ENCODE measurements at places on chromosomes 3 and 15.

GRCh38 chr3:25692341-25692740 is 27.6 kb upstream of the TOP2B start:
- no peak for DNase-seq

DNA sequence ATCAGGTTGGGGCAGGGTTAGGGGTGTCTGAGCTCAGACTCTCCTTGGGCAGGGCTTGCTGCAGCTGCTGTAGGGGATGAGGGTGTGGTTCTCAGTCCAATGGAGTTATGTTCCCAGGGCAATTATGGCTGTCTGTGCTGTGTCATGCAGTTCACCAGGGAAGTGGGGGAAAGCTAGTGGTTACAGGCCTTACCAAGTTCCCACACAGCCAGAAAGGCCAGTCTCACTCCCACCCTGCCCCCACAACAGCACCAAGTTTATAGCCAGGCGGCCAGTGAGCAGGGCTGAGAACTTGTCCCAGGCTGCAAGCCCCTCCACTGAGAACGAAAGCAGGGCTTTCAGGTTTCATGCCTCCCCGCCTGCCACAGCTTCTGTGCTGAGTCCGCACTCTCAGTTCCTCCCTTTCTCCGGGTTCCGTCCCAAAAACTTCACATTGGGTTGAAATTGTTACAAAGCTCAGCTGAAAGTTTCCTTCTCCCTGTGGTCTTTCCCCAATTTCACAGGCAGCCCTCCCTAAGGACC is 19.6 kb upstream of the CPOX start:
- DNase-seq, result no peak

GRCh38 chr3:184554461-184554860 is 7.1 kb upstream of the EPHB3 start:
- no peak for DNase-seq

- DNase-seq, result no peak
Observed at GRCh38 chr15:20353966-20354883, 187.4 kb downstream of the GOLGA6L6 start.

DNA sequence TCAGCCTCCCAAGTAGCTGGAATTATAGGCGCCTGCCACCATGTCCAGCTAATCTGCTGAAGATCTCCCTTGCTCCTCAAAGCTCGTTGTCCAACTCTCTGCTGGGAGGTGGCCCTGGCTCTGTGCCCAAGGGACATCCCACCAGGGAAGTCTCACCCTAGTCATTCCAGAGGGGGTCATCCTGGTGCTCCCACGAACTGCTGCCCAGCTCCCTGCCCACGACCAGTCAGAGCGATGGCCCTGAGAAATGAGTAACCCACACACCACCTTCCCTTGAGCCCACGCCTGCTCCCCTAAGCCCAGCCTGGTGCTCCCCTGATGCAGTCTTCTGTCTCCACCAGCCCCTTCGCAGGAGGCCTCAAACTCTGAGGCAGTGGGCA is 5.2 kb downstream of the KLHL25 start:
- no peak for DNase-seq

- no peak for DNase-seq
Observed at GRCh38 chr15:31197497-31198414, 96.2 kb upstream of the TRPM1 start.

DNA sequence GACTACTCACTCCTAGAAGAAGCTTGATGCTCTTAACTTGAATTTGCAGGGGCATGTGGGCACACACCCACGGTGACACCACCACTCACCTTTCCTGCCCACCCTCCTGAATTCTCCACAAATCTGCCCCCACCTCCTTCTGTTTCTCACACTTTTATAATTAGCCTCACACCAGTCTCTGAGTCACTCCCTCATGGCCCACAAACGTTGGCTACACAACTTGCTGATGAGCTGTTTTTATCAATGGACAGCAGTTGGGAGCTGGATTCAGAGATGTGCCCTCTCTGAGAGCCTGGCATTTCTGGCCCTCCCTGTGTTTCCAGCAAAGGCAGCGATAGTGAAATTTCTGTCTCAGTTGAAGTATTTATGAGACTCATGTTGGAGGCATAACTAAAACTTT is 1.3 kb downstream of the COLQ start:
- DNase-seq, result no peak

DNA sequence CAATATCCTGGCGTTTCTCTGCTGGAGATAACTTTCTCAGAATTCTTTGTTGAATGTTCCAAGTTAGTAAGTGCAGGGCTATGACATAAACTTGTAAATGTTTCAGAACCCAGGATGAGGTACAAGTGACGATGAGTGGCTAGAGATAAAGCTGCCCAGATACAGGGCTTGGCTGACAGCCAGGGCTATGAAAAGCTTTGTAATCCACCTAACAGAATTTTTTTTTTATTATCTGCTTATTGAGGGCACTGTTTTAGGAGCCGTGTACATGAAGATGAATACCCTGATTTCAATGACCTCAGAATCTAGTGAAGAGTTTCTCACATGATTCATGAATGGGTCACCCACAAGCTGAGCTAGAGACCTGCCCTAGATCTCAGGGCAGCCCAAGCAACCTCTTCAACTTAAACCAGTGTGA is 431.4 kb downstream of the DIPK2A start:
- no peak for DNase-seq

DNA sequence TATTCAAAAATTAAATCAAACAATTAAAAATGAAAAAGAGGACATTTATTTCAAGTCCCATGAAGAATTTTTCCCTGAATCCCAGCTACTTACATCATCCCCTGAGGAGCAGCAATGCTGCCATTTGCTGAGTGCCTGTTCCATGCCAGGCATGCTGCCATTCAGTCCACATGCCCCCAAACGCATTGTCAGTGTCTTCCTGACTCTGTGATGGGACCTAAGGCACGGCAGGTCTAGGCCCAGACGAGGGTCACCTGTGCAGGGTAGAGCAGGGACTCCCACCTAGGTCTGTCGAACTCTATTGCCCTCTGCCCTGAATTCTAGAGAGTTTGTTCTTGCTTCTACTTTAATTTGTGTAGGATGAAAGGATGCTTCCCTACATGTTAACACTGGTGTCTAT is 7.0 kb downstream of the PSTPIP1 start:
- DNase-seq, result no peak

- no peak for DNase-seq
Observed at GRCh38 chr15:70254311-70254869, 156.7 kb upstream of the TLE3 start.

DNA sequence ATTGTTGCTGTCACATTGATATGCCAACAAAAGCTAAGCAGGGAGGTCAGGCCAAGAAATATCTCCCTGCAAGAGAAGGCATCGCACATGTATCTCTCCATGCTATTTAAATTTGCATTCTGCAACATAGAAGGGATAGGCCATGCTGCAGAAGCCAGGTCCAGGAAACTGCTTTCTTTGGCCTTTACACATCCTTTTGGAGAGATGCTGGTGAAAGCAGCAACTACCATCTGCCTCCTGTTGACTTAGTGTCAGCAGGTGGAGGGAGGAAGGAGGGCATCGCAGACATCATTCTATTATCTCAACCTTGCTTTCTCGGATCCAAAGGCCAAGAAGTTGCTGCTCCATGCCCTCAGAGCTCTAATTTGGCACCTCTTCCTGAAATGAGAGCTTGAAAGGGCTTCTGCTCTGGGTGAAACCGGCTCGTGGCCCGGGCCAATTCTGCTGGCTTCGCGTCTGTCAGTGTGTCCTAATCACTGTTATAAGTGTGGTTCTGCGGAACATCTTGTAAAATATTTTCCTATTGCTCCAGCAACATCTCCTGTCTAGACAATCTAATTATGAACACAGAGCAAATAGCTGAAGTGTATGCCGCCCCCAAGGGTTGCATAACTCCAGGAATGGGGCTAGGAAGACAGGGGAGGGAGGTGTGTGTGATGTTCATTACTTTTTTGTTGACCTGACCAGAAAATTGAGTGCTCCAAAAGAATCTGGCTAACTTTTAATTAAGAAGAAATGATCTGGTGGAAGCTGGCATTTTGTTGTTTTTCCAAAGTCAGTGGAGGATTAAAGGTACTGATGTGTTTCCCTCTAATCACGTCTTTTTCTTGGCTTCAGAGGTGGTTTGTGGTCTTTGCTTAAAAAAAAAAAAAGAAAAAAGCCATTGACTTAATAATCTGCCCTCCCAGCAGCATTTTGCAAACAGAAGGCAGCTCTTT is 89.1 kb downstream of the TPRG1 start:
- peak; percentile 29 for DNase-seq

DNA sequence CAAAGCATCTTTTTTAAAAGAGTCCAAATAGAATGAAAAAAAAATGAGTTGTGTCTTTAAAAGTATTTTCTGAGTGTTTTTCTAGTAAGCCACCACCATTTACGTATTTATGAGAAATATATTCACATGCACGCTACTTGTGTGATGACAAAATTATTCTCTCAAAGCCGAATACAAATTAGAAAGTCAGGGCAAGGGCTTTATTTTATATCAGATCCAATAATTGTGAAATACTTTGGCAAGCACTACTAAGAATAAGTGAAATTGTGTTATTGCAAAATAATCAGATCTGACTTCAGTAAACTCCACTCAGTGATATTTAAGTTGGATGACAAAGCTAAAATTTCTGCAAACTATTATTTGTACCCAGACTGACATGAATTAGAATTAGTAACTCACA is 589.3 kb upstream of the KCNMB2 start:
- DNase-seq, result no peak

DNA sequence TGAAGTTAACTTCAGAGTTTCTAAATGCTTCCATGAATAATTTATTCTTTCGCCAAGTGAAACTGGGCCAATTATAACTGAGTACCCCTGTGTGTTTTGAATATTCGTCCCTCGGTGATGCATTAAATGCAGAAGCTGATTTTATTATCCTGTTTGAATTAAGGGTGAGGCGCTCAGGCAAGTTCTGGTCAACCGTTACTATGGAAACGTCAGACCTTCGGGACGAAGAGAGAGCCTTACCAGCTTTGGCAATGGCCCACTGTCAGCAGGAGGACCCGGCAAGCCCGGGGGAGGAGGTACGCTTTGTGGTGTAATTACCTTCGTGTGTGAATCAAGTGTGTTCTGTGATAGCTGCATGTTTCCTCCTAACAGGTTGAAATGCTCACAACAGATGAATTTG is 239.8 kb downstream of the ITPR1 start:
- DNase-seq, result no peak

- DNase-seq, result no peak
Observed at GRCh38 chr3:10496121-10496863, 9.1 kb downstream of the ATP2B2 start.

- DNase-seq, result no peak
Observed at GRCh38 chr15:66899555-66900350, 165.6 kb upstream of the SMAD3 start.

- no peak for DNase-seq
Observed at GRCh38 chr3:71640331-71640983, 56.9 kb upstream of the FOXP1 start.

DNA sequence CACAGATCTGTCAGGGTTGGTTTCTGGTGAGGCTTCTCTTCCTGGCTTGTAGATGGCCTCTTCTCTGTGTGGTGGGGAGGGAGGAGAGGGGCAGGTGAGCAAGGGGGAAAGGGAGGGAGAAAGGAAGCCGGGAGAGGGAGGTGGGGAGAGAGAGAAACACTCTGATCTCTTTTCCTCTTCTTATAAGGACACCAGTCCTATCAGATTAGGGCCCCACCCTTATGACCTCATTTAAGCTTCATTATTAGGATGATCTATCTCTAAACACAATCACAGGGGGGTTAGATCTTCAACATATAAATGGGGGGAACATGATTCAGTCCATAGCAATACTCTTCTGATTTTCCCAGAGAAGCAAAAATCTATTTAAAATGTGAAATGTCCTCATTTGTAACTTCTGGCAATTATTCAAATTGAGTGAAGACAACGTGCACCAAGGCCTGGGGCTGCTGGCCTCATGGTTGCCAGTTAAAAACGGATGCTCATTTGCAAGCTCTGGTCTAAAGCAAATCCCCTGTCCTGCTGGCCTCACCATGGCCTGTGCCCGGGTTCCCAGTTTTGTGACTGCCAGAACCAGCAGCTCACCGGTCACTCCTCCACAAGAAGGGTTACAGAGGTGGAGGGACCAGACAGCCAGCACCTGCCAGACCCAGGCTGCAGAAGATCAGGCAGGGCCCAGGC is 8.3 kb downstream of the POMGNT2 start:
- DNase-seq, result no peak

DNA sequence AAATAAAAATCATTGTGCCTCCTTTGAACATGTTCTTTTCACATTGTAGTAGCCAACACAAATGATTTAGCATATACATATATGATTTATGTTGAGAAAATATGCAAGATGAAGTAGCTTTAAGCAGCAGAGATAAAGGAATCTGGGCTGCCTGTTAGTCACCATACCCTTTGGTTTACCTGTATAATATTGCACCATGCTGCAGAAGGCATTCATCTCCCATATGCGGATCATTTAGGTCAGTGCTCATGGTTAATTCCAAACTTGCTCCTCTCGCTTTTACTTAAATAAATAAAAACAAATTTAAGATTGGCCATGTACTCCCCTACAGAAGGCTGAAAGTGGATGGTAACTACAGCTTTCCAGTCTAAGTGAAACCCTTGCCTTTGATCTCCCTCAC is 86.7 kb upstream of the TBL1XR1 start:
- no peak for DNase-seq

- no peak for DNase-seq
Observed at GRCh38 chr15:91289324-91289723, 189.3 kb downstream of the SV2B start.

GRCh38 chr3:52078781-52079560 is 22.6 kb upstream of the DUSP7 start:
- DNase-seq, result no peak

DNA sequence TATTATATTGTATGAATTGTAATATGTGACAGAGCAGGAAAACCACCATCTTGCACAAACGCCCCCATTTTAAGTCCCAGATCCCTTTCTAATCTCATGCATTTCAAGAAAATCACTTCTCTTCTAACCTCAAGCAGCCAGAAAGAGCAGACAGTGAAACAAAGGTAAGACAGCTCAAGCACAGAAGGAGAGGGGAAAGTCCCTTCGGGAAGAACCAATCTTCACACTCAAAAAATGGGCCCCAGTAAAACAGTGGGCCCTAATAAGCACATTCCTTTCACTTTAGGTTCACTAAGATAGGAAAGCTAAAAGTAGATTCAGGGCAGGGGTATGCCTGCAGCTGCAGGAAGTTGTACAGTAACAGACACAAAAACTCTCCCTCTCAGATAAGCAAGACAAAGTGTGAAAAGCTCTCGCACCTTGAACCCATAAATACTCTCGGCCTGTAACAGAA is 1268.7 kb downstream of the SI start:
- no peak for DNase-seq

GRCh38 chr3:52781741-52782140 is 4.3 kb downstream of the ITIH1 start:
- DNase-seq, result no peak

- no peak for DNase-seq
Observed at GRCh38 chr15:55819397-55820034, 76.6 kb upstream of the PRTG start.

DNA sequence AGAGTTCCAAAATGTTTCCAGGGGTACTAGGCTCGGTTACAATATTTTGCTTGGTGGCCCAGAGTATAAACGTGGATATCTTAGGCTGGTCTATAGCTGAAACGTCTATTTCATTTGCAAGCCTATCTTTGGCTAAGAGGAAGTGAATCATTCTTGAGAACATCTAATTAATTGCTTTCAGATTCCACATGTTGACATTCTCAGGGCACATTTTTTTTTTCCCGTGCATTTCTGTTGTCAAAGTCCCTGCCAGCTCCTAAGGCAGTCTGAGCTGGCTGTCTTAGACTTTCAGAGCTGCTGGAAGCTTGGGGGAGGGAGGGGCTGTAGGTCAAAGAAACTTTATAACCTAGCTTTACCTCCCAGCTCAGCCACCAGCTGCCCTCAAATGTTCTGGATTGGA is 23.2 kb upstream of the LAMP3 start:
- no peak for DNase-seq

GRCh38 chr3:89179355-89180001 is 72.1 kb downstream of the EPHA3 start:
- DNase-seq, result no peak
